ENCODE measurements at places on chromosomes 3 and 15.

- DNase-seq = peak; percentile 14
Measured at GRCh38 chr3:72791161-72791560, 57.1 kb downstream of the SHQ1 start.

GRCh38 chr15:38266247-38266986, 13.8 kb downstream of the SPRED1 start:
- no peak for DNase-seq

DNA sequence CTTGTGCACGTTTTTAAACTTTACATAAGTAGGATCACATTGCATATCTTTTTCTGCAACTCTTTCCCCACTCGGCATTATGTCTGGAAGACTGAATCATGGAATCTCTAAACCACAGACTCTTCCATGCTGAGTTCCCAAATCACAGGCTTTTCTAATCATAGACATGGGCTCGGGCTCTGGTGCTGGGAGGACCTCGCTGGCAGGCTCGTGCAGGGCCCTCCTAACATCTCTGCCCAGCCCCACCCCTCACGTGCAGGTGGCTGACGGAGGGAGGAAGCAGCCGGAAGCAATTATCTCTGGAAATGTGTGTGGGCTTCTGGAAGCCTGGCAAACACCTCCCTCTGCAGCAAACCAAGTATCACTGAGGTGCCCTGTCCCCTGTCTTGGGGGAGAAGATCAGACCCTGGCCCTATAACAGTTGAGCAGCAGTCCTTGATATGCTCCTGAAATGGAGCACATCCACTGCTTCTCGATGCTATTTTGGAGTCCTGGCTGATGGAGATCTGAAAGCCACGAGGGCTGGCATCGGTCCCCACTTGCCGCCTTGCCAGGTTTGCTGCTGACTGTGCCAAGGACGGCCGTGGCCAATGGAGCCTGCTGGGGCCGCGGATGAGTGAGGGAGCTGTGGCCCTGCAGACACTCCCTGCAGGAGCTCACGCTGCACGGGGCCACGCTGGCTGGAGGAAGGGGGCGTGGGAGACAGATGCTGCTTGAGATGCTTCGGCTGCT, 4.4 kb upstream of the IQSEC1 start:
- DNase-seq = no peak

DNA sequence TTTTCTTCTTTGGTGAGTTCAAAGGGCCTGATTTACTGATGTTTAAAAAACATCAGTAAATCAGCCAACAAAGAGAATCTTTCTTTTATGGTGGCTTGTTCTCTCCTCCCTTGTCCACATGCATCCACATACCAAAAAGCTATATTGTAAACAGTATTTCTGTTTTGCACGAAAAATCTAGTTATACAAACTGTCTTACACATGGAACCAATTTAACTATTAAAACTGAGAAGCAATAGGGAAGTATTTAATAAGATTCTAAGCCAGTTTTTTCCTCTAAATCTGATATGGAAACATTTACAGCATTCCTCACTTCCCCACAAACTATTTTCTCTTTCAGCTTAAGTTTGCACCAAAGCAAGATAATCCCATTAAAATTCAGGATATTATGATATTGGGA, 110.8 kb upstream of the ICE2 start:
- no peak for DNase-seq

GRCh38 chr15:60264088-60264487, 133.7 kb downstream of the ANXA2 start:
- DNase-seq = no peak

DNA sequence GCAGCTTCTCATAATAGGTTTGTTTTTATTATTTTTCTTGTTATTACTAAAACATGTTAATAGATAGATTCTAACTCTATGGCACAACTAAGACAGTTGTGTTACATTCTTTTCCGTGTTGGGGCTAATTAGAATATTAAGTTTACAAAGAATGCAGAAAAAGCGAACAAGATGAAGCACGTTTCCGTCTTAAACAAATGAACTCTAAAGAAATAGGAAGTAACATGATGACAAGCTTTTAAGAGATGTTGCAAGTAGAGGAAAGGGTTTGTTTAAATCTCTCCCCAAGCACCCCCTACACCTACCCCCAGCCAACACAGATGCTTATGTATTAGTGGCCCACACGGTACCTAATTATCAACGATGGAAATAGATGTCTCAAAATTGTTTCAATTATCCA, 207.1 kb downstream of the TP63 start:
- peak; percentile 5 for DNase-seq

GRCh38 chr3:3636815-3637214, 162.4 kb upstream of the LRRN1 start:
- DNase-seq = no peak

- peak; percentile 91 for DNase-seq
Measured at GRCh38 chr3:69212411-69213160, 90.2 kb upstream of the LMOD3 start.

DNA sequence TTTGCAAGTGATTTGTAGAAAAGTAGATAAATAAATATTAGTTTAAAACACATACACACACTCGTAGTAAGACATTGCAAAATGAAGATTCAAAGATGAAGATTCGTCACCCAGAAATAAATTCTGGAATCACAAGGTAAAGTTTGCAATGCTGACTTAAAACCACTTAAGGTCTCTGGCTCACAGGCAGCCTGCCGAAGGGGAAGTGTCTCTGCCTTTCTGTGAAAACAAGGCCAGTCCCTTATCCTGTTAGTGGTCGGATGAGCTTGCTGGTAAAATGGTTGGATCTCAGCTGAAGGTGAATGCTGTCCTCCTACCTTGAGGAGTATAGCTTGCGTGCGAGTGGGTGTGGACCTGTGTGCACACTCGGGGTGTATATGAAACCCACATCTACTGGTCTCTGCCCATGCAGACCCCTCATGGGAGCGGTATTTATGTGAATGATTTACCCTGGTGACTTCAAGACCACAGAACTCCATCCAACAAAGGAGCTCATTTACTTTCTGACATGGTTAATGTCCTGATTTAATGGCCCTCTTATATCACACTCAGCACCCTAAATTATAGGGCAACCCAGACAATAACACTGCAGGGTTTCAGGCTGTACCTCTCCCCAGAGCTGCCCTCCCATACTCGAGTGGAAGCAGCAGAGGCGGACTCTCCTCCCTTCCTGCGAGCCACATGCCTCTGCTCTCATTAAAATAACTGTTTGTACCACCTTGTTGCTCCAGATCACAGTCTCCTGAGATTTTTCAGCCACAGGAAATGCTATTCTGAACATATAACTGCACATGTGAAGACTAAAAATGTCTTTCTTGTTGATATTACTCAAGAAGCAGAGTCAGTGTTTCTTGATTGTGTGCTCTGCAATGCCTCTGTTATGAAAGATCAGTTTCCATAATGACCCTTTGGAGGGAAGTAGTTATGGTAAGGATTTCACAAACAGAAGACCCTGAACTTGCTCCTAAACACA, 45.9 kb upstream of the ALDH1A3 start:
- DNase-seq = peak; percentile 75

DNA sequence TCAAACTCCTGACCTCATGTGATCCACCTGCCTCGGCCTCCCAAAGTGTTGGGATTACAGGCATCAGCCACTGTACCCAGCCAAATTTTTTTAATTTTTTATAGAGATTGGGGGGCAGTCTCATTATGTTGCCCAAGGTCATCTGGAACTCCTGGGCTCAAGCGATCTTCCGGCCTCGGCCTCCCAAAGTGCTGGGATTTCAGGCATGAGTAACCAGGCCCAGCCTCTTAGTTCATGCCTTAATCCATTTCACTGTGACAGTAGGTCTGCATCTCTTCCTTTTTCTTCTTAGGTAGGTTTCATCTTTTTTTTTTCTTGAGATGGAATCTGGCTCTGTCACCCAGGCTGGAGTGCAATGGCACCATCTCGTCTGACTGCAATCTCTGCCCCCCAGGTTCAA, 37.3 kb upstream of the PPP4R2 start:
- no peak for DNase-seq

GRCh38 chr3:197908957-197909701, 40.9 kb upstream of the RPL35A start:
- no peak for DNase-seq

DNA sequence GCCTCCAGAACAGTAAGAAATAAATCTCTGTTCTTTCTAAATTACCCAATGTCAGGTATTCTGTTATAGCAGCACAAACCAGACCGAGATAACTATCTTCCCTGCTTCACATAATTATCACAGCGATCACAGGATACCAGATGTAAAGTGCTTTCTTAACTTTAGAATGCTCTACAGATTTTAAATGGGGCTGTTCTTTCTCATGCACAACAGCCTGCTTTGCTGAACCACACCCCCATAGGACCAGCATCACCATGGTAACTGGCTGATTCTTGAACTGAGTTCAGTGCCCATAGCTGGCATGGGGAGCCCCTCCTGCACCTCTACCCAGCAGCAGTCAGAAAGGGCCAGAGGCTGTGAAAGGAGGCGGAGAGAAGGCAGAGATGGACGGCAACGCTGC, 7.8 kb downstream of the CD80 start:
- no peak for DNase-seq

DNA sequence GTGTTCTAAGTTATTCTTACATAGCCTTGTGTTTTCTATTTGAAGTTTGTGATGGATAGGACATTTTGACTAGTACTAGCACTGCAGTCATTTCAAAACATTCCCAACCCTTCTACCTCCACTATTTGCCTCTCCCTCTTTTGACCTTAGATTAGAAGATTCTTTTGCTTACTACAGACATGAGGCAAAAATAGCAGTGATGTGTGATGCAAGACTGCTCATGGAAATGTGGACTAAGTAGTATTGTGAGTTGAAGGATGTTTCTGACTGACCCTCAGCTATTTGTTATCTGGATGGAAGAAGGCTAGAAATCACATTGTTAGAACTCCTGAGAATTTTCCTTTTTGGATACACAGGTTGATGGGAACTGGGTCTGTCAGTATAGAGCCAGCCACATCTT, 45.9 kb downstream of the ATP2C1 start:
- no peak for DNase-seq

DNA sequence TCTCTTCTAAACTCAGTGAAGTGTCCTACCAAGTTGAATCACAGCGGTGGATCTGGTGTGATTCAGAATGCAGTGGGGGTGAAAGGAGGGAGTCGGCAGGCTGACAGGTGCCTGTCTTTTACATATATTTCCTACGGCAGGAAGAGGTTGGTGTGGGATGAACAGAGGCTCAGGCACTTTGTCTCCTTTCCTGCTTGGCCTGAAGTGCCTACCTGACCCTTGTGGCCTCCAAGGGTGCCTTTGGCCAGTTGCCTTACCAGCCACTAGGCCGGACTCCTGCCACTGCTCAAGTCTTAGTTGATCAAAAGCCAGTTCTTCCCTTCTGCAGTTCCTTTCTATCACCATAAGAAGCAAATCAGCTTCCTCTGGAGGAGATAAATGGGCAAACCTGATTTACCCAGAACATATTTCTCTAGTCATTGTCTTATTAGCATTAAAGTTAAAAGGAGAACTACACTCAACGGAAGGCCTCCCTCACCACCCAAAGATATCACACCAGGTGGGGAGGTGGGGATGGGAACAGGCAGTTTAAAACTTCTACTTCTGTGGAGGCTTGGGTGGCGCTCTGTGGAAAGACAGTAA, 52.1 kb downstream of the CRTC3 start:
- DNase-seq = no peak
